ENCODE measurements at places on chromosomes 1 and 21. TPM values are rescaled to one million over a fixed set of nuclear protein-coding genes. Genes with fewer than 3 reads are reported as not detected.

Gene OR10J1
- not detected for total RNA-seq

Gene CFAP57
- 0.26 TPM for total RNA-seq

DNA sequence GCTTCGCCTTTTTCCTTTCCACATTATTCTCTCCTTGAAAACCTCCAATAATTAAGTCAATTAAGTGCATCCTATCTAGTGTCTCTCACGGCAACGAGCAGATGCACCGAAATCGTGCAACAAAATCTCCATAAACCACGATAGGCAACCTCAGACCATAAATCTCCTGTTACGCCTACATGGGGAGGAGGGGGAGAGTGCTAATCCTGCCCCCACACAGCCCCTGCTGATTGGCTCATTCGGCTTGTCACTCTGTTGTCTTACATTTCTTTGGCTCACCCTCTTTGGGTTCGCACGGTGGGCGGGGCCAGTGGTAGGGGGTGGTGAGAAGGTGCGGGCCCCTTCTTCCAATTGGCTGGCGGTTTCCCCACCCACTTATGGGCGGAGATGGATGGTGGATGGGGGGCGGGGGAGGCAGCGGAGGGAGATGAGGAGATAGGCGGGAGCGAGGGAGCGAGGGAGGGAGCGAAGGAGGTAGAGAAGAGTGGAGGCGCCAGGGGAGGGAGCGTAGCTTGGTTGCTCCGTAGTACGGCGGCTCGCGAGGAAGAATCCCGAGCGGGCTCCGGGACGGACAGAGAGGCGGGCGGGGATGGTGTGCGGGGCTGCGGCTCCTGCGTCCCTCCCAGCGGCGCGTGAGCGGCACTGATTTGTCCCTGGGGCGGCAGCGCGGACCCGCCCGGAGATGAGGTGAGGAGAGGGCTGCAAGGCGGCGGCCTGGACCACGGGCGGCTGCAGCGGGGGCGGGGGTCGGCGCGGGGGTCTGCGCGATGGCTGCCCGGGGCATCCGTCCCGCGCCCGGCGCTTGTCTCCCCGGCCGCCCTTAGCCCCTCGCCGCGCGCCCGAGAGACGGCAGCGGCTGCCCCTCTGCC is at the start of gene ITSN1:
ITSN1 (plus strand) TSS at position 475 of the 869 bp plus-strand sequence. CDS start 76,328 bp downstream, outside the sequence.
- DNase-seq, result peak; percentile 98

Gene LMNA
- 5.0 TPM for total RNA-seq

DNA sequence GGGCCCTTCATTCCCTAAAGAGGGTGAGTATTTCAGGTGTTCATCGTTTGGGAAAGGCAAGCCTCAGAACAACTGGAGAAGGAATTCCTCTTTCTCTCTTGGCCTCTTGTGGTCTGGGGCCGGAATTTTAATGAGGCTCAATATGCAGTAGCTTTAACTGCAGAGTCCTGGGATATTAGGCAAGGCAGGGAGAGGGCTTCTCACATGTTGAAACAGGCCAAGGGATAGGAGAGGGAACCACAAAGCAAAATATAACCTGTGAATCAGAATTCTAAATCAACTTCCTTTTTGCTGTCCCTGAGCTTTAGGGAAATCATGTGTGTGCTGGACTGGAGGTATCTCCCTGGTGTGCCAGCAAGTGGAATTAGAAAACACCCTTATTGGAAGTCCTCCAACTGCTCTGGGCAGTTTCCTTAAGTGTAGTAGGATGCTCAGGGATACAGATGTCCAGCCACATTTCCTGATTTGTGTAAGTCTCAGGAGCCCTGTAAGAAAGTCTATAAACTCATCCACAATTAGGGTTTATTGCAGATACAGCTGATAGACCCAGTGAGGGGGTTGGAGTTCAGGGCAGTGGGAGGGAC is 215.8 kb upstream of the ZRANB2 start:
- DNase-seq, result no peak

Gene F3
- total RNA-seq, result 0.20 TPM

Gene PKLR
- total RNA-seq, result 0.51 TPM

- no peak for DNase-seq
These were observed 363.8 kb downstream of the PTPRC start for GRCh38 chr1:199002661-199003060.

DNA sequence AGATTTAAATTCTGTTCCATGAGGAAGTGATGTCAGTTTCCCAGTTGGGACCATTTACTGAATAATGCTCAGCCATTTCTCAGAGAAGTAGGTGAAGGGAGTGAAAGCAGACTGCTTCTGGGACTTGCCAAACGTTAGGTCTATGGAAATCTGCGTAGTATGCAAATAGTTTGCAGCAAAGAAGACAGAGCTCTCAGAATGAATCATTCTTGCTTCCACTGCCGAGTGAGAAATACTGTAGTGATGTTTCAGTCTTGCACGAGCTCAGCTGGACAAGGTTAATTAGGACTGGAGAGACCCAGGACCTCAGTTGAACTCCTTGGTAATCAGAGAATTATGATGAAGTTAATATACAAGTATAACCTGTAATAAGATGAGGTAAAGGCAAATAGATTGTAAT is 317.7 kb upstream of the DAB1 start:
- DNase-seq, result no peak

DNA sequence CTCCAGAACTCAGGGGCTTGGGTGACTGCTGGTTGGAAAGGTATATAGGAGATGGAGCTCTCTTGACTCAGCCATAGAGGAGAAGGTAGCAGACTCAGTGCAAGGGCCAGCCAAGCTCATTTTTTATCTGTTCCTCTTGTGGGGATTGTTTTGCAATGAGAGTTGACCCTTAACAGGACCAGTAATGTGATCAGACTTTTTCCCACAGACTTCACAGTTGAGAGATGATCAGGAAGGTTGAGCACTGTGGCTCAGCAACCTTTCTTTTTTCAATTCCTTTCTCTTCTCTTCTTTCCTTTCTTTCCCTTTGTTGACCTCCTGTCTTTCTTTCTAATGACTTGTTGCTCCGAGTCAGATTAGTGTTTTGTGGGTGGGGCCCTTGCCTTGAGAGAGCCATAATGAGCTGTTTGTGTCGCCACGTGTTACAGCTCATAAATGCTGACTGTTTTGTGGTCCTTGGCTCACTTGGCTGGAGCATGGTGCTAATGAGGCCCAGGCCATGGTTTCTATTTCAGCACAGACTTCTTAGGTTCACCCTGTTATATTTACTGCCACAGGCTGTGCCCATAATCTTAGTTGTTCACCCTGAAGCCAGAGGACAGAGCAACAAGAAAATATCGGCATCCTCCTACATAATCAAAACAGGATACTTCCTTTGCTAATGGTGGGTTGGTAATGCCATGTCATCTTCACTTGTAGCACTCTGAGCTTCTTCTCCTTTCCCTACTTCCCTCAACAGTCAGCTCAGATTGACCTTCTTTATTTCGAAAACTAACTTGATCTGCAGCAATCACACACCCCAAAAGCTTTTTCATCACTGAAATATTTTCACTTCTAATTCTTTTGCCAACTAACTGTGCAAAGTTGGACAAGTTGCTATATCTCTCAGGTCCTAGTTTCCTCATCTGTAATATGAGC is 13.9 kb downstream of the ADAM30 start:
- no peak for DNase-seq

DNA sequence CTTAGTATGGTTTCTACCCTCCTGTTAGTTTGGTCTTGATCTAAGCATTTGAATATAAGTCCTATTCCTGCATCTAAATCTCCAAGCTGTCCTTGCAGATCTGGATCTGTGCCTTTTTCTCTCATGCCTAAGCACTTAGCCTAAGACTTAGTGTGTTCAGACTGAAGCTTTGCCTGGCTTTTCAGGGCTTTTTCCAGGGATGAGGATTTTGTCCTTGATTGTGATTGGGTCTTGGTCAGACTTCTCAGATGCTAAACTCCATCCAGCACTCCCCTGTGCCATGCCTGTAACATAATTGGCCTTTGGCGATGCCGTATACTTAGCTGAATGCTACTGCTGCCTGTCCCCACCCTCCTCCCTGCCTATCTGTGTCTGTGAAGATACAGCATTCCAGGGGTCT is 98.1 kb upstream of the NRIP1 start:
- DNase-seq, result no peak

Gene F13B
- total RNA-seq, result not detected

GRCh38 chr1:11150326-11150725 is 38.8 kb upstream of the ANGPTL7 start:
- no peak for DNase-seq

Gene ETV3
- 20.4 TPM for total RNA-seq

Gene TMPRSS2
- not detected for total RNA-seq

- no peak for DNase-seq
These were observed 71.3 kb downstream of the DNM3 start for GRCh38 chr1:171912509-171913175.

DNA sequence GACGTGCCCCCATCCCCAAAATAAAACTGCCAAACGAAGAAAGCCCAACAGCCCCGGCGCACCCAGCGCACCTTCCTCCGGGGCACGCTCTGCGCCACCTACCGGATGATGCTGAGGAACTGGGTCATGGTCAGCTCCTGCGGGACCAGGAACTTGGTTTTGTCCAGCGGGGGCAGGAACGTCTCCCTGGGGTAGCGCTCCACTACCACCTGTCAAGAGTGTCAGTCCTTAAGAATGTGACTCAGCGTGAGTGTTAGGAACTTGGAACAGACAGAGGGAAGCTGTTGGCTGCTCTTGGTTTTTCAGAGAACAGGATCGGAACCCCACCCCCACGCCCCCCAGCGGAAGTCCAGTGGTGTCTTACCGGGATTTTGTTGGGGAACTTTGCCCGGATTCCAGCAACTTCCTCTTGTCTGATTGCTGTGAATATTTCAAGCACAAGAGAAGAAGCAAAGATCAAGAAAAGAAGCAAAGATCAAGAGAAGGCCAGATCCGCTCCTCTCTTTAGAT is 431 bp downstream of the MAP1LC3C start:
- no peak for DNase-seq

DNA sequence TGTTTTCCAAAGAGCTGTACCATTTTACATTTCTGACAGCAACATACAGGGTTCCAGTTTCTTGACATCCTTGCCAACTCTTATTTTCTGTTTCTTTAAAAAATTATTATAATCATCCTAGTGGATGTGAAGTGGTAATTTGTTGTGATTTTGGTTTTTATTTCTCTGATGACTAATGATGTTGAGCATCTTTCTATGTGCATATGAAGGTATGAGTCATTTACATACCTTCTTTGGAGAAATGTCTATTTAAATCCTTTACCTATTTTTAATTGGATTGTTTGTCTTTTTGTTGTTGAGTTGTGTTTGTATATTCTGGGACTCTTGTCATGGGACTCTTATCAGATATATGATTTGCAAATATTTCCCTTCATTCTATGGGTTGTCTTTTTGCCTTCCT is 20.8 kb upstream of the MPC2 start:
- DNase-seq, result no peak

DNA sequence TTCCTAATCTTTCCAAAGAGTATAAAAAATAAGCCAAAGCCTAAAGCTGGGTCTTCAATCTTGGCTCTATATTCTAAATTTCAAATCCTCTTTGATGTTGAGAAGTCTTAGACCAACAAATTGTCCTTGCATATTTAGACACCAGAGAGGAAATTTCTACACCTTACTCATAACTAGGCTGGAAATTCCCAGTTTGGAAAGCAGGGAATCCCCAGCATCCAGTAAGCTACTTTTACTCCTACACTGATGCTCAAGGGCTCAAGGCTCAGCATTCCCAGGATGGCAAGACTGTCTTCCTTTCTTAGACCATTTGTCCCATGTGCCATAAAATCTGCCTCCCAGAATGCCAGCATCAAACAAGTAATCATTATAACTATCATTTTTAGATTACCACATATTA is 28.3 kb downstream of the PRDX6 start:
- DNase-seq, result no peak

Gene TMEM52
- total RNA-seq, result 2.5 TPM

Gene SFN
- total RNA-seq, result 1.8 TPM

GRCh38 chr1:99771513-99771918 is 5.1 kb upstream of the FRRS1 start:
- DNase-seq, result no peak

GRCh38 chr21:42352441-42353095 is 1.8 kb upstream of the TFF2 start:
- no peak for DNase-seq

Gene FCRLB
- 3.8 TPM for total RNA-seq

Gene S100A5
- total RNA-seq, result not detected

Gene CRYAA
- total RNA-seq, result not detected

Gene LRRC7
- not detected for total RNA-seq

Gene KRTAP10-12
- total RNA-seq, result not detected

DNA sequence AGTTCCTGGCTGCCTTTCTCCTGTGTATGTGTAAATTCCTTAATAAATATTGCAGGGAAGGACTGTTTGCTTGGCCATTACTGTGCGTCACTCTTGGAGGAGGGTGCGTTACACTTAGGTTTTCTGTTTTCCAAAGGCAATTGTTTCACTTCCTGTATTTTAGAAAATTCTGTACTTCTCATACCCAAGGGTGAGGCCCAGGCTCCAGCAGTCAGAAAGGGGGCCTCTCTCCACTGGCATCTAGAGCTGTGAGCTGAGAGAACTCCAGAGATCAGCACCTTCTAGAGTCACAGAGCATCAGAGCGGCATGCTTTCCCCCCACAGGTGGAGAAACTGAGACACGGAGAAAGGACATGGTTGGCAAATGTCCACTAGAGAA is 27.0 kb upstream of the ZFP69B start:
- no peak for DNase-seq

- no peak for DNase-seq
These were observed 156.5 kb downstream of the CASZ1 start for GRCh38 chr1:10639775-10640578.

DNA sequence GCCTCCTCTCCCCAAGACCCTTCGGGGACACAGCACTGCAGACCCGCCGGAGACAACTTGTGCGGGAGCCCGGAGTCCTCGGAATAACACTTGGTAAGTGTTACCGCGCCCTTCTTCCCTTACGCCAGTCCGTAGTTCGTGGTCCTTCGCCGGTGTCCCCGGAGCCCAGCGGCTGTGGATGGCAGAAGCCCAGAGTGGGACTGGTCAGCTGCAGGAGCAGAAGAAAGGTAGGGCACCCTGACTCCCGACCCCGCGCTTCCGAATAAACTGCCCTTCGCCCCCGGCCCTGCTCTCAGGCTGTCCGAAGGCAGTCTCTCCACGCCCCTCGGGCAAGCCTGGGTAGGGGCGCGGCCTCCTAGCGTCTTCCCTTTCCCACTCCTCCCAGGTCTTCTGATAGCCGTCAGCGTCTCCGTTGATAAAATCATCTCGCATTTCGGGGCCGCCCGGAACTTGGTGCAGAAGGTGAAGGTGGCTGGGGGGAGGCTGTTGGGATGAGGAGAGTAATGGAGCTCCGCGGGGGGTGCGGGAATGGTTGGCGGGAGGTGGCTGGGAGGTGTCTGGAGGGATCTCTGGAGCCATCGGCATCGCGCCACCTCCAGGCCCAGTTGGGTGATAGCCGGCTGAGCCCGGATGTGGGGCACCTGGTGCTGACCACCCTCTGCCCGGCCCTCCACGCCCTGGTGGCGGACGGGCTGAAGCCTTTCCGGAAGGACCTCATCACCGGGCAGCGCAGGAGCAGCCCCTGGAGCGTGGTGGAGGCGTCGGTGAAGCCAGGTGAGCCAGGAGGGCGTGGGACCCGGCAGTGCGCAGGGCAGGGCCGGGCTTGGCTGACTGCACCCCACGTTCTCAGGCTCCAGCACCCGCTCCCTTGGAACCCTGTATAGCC is 4.3 kb downstream of the RUSC1 start:
- DNase-seq, result peak; percentile 24

- DNase-seq, result no peak
These were observed 590 bp downstream of the CNN3 start for GRCh38 chr1:94926126-94926914.

- no peak for DNase-seq
These were observed 126.4 kb downstream of the COL24A1 start for GRCh38 chr1:86030180-86030579.

- no peak for DNase-seq
These were observed 51.4 kb downstream of the TNFSF18 start for GRCh38 chr1:172999349-172999748.

GRCh38 chr1:247747616-247748015 is 325 bp downstream of the OR14A2 start:
- no peak for DNase-seq
